ENCODE measurements at places on chromosomes 5 and 9.
A peak's percentile ranks its signal among the peaks of the same experiment; 100 is the strongest.

DNA sequence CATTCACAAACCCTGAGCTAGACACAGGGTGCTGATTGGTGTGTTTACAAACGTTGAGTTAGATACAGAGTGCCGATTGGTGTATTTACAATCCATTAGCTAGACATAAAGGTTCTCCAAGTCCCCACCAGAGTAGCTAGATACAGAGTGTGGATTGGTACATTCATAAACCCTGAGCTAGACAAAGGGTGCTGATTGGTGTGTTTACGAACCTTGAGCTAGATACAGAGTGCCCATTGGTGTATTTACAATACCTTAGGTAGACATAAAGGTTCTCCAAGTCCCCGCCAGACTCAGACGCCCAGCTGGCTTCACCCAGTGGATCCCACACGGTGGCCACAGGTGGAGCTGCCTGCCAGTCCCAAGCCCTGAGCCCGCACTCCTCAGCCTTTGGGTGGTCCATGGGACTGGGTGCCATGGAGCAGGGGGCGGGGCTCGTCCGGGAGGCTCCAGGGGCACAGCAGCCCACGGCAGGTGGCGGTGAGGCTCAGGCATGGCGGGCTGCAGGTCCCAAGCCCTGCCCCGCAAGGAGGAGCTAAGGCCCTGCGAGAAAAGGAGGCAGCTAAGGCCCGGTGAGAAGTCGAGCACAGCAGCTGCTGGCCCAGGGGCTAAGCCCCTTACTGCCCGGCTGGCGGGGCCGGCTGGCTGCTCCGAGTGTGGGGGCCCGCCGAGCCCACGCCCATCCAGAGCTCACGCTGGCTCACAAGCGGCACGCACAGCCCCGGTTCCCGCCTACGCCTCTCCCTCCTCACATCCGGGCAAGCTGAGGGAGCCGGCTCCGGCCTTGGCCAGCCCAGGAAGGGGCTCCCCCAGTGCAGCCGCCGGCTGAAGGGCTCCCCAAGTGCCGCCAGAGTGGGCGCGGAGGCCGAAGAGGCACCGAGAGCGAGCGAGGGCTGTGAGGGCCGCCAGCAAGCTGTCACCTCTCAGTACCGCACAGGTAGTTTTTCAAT lies 1039.2 kb upstream of the CDH9 start:
- no peak for DNase-seq

DNA sequence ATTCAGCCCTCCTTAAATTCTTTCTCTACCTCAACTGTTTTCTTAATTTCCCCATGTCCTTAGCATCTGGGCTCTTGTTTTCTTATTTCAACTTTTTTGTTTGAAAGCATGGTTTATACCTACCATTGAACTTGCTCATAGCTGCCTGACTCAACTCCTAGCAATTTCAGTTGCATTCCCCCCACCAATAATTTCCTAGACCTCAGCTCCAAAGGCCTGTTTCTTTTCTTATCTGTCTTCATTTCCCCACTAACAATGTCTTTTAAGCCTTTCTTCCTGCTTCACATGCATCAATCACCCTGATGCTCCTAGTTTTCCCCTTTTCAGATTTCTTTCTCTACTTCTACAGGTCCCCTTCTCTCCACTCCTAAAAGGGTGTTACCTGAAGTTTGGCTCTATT lies 129.7 kb upstream of the PDE4D start:
- peak; percentile 37 for DNase-seq

- peak; percentile 91 for DNase-seq
Measured at GRCh38 chr5:77133061-77133758, 46.1 kb upstream of the ZBED3 start.

DNA sequence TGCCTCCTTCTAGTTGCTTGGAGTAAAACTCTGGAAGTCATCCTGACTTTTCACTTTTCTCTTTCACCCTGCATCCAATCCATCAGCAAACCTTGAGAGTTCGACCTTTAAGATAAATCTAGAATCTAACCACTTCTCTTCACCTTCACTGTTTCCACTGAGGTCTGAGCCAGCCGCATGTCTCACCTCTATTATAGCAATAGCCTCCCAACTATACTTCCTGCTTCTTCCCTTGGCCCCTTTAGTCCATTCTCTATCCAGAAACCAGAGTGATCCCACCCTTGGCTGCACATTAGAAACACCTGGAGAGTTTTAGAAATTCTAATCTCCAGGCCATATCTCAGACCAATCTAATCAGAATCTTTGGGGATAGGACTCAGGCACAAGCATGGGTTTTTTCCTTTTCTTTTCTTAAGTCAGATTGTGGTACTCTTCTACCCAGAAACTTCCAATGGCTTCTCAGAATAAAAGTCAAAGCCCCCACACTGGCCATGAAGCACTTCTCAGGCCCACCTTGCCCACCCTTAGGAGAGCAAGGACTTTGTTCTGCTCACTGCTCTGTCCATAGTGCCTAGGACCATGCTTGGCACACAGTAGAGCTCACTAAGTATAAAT lies 33.1 kb downstream of the MFAP3 start:
- DNase-seq, result no peak

- no peak for DNase-seq
Measured at GRCh38 chr5:154077696-154078095, 38.9 kb downstream of the MFAP3 start.

- DNase-seq, result no peak
Measured at GRCh38 chr5:89638871-89639270, 755.9 kb upstream of the MEF2C start.

- no peak for DNase-seq
Measured at GRCh38 chr9:82549174-82549821, 513.6 kb downstream of the RASEF start.

GRCh38 chr5:31598640-31599611 lies 40.0 kb upstream of the PDZD2 start:
- no peak for DNase-seq

DNA sequence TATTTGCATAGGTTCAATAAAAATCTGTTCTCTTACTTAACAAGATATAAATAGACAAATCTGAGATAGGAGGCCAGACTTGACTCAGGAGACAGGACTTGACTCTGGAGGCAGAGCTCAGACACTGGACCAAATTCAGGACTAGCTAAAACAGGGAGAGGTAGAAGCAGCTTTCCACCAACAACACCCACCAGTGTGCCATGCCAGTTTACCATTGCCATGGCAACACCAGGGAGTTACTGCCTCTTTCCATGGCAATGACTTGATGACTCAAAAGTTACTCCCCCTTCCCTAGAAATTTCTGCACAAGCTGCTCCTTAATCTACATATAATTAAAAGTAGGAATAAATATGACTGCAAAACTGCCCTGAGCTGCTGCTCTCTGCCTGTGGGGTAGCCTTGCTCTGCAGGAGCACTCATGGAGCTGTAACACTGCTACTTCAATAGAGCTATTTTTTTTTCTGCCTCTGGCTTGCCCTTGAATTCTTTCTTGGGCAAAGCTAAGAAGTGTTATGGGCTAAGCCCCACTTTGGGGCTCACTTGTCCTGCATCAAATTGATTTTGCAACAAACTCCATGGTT lies 473.0 kb downstream of the PLK2 start:
- peak; percentile 33 for DNase-seq

DNA sequence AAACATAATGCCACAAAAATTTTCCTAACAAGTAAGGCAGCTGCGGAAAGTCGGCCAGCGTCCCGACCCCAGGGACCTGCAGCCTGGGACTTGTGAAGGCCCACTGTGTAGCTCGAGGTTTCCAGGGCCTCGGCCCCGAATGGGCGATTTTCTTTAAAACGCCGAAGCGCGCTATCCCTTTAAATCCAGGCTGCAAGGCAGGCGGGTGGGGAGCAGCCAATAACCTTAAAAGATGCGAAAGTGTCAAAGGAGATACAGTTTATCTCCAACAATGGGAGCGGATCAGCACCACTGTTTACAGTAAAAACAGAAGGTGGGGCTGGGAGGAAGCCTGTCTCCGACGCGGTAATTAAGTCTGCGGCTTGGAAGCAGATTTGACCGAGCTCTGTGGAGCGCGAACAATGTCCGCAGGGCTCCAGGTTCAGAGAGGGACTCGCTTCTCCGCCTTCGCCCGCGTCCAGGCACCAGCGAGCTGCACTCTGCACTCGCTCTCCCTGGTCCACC lies 1.7 kb upstream of the ZSWIM6 start:
- DNase-seq, result peak; percentile 72

DNA sequence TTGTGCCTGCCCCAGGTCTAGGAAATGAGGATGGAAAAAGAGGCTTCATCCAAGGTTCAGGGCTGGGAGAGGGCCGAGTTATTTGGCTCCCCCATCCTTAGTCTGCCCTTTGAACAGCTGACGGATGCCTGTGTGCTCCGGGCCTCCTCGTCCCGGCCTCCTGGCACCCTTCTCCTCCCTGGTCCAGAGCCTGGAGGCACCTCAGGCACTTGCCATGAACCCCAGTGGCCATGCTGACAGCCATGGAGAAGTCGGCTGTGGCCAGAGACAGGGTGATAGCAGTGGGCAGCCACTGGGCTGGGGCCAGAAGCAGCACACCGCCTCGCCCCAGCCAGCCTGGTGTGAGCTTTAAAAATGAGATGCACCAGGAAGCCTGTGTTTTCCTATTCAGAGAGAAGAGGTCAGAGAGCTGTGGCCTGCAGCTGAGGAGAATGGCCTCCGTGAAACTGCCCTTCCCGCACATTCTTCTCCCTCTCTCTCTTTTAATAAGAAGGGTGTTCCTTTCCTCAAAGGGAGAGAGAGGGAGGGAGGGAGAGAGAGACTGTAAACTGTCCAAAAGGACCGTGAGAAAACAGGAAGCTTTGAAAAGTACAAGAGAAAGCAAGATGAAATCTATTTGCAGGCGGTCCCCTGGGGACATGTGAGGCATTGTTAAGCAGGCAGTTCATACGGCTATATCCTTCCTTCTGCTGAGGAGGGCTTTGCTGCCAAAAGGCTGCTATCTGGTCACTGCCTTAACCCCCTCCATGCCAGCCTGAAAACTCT lies 55.3 kb downstream of the ZNF366 start:
- DNase-seq, result peak; percentile 91

DNA sequence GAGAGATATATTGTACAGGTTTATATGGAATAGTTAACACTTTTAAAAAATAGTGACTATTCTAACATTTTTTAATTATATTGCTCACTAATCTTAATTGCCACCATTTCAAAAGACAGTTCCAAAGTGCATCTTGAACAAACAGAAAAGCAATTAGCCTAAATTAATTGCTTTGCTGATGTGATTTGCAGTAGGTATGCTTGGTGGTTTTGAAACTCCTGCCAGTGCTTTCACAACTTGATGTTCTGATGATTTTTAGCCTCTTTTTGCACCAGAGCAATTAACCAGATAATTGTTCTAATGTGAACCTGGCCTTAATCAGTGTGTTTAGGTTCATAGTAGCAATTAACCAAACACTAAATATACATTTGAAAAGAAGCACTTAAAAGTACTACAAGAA lies 207.6 kb downstream of the FBXL17 start:
- DNase-seq, result no peak

- DNase-seq, result no peak
Measured at GRCh38 chr5:74506119-74506518, 134.4 kb downstream of the ENC1 start.

DNA sequence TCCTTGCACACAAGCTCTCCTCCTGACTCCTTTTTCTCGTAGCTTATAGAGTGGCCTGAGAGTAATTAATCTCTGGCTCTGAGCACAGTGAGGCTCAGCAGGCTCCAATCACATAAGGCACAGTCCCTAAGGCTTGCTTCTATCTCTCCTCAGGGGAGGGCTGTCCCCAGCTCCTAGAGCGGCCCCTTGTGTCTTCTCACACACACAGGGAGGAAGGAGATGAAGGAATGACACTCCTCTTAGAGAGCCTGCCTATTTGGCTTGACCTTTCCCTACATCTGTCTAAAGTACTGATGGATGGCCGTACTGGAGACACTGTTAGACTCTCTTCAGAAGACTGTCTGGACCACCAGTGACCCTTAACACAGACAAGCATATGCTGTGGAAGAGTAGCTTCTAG lies 12.9 kb downstream of the TAS2R1 start:
- DNase-seq, result no peak

DNA sequence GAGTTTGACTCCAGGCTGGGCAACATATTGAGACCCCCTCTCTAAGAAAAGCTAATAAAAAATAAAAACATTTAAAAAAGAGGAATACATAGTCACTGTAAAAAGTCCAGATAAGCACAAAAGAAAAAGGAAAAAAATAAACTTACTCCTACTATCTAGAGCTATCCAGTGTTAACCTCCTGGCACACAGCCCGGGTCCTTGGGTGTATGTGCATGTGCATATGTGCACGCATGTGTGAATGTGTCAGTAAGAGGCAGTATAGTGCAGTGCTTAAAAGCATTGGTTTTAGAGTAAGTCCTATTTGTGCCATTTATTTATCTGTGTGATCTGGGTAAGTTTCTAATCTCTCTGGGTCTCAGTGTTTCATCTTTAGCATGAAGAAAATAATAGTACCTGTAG lies 26.7 kb downstream of the FAM219A start:
- DNase-seq, result no peak

- no peak for DNase-seq
Measured at GRCh38 chr5:137078171-137078665, 420.9 kb downstream of the SPOCK1 start.

DNA sequence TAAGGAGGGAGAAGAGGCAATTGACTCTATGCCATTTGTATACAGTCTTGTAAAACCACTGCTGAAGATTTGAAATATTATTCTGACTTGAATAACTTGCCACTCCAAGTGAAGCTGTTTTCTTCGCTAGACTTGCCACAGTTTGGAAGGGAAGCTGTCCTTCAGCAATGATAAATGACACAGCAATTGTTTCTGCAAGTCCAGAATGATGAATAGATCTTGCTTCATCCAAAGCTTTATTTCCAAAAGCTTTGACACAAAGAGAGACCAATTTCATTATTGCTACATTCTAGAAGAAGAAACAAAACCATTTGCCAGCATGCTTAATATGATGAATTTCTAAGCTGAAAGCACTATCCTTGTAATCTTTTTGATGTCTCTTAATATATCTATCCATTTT lies 73.7 kb downstream of the ZNF366 start:
- DNase-seq, result peak; percentile 43

GRCh38 chr5:140480310-140481014 lies 67.0 kb upstream of the EIF4EBP3 start:
- DNase-seq, result peak; percentile 56

DNA sequence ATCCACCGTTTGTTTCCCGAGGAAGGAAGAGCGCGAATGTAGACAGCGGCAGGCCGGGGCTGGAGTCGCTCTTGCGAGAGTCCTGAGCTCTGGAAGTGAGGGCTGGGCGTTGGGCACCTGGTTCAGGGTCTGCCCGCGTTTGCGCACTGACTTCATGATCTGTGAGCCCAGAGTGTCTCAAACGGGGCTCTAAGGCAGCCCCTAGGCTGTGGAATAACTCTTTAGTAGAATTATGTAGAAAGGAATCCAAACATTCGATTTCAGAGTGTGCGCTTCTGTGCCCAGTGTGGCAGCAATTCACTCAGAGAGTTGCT lies 478 bp upstream of the GGTA1 start:
- DNase-seq, result no peak

DNA sequence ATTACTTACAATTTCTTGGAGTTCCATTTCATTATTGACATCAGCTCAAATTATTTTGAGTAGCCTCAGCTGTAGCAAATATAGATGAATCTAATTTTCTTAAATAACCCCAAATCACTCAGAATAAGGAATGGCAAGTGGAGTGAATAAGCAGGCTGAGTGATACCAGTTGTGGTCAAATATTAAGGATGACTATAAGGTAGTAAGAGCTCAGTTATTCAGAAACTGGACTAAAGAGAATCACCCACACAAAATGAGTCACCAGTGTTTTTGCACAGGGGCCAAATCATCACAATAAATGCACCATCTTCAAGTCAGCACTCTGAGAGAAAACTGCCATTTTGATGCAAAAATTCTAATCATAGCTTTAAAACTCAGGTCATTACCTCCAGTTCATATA lies 128.9 kb upstream of the TARS1 start:
- DNase-seq, result peak; percentile 68

GRCh38 chr5:80127116-80127552 lies 92.0 kb downstream of the THBS4 start:
- no peak for DNase-seq

- DNase-seq, result no peak
Measured at GRCh38 chr5:173316339-173317020, 11.7 kb downstream of the STC2 start.

All from adipocyte (in vitro differentiated cells).